HEK293T (cell line): ENCODE measurements at places on chromosomes 16 and 17.

- no peak for DNase-seq
Measured at GRCh38 chr17:50608700-50609379, 25.8 kb upstream of the ABCC3 start.

- no peak for DNase-seq
Measured at GRCh38 chr16:54034684-54035083, 251.9 kb downstream of the IRX3 start.

DNA sequence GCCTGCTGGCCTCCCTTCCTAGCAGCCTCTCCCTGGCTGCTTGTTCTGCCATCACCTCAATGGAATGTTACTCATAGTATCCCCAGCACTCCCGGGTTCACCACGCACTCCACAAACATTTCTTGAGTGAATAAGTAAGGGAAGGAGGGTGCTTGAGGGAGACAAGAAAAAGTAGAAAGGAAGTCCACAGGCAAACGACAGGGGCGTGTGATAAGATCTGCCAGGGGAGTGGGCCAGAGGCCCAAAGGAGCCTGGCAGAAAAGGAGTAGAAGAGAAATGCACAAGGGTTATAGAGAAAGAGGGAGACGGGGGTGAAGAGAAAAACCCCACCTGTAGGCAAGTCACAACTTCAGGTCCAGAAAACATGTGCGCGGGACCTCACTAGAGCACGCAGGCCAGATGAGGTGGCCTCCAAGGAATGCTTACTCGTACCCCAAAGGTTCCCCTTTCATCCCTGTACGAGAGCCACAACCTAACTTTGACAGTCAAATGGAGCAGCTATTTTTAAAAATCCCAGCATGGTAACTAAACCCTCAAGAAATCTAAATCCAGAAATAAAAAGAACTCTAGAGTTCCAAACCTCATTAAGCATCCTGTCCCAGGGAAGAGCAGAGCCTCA lies 6.6 kb downstream of the ZDHHC7 start:
- no peak for DNase-seq

- no peak for DNase-seq
Measured at GRCh38 chr17:80182118-80182844, 12.5 kb downstream of the CARD14 start.

DNA sequence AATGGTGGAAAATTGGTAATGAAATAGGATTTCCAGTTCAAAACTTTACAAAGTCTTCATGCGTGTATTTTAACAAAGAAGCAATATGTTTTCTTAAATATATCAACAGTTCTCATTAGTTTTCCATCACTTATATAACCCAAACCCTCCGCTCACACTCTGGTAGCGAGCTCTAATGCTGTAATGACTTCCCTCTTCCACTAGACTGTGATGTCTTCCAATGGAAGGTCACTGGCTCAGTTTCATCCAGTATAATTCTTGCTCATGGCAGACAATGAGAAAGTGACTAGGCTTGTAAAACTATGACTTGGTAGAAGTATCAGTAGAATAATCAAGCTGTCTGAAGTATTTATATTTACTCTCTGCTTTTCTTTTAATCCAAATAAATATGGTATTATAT lies 32.8 kb downstream of the NETO2 start:
- DNase-seq: peak; percentile 26

DNA sequence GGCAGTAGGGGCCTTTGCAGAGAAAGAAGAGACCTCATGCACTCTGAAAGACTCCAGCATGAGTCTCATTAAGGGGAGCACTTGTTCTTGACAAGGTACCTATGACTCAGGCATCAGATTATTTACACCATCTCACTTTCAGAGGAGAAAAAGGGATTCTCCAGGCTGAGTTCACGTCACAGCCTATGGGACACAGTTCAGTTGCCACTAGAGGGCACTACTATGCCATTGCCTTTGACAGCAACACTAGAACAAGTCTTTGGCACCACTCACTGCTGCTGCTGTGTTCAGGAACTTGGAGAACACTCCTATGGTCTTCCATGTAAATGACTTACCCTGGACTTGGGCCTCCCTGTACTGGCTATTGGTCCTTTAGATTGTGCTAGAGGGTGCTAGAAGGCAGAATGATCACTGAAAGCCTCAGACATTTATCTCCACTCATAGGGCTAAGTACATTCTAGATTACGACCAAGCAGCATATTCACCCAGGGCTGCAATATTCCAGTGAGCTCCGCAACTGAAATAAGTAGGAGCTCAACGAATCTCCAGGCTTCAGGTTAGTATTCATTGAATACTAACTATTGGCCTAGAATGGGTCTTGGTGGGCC lies 225.1 kb upstream of the CA10 start:
- DNase-seq: peak; percentile 45

DNA sequence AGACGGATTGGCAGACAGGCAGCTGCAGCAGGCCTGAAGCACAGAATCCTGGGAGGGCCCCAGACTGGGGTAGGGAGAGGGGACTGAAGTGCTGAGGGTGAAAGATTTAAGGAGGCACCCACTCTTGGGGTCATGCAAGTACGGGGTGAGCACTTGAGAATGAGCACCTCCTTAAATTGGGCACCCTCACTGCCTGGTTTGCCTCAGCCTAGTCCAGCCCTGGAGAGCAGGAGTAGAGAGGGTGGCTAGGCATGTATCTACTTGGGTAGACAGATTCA lies 154.1 kb upstream of the CDC42EP4 start:
- DNase-seq: no peak

GRCh38 chr17:14731591-14731990 lies 430.7 kb downstream of the HS3ST3B1 start:
- no peak for DNase-seq

DNA sequence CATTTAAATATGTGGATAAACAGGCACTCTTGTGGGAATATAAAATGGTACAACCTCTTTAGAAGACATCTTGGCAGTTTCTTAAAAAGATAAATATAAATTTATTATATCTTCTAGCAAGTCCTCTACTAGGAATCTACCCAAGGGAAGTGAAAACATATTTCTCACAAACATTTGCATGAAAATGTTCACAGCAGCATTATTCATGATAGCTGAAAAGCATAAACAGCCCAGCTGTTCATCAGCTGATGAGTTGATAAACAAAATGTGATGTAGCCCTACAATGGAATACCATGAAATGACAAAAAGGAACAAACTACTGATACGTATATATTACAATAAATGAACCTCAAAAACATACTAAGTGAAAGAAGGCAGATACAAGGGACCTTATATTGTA lies 12.0 kb downstream of the DGKE start:
- DNase-seq: no peak

DNA sequence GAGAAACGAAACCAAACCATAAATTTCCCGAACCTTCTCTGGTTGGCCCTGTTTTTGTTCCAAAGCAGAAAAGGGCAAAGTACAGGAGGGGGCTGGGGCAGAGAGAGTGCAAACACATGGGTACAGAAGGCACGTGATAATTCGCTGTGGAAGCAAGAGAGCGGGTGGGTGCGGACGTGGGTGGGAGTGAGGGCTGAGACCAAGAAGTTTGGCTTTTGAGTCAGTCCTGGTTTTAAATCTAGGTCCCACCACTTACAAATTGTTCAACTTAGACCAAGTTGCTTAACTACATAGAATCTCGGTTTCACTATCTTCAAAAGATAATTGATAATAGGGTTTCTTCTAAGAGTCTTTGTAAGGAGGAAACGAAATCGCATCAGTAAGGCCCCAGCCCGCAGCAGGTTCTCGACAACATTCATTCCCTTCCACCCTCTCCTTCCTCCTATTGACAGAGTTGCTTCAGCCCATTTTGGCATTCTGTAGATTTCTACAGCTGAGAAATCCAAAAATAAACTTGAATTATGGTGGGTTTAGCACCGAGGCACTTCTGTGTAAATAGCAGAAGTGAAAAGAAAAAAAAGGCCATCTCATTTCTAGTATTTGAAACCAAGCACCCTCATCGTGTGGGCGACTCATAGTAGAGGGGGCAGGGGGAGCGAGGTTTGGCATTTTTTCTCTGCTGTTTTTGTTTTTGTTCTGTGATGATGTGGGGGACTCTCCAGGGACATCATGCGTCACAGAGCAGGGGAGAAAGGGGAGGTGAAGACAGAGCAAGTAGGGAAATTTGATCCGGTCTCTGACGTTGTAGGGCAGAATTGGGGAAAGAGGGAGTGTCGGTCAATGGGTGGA lies 33.6 kb upstream of the CCR7 start:
- no peak for DNase-seq

DNA sequence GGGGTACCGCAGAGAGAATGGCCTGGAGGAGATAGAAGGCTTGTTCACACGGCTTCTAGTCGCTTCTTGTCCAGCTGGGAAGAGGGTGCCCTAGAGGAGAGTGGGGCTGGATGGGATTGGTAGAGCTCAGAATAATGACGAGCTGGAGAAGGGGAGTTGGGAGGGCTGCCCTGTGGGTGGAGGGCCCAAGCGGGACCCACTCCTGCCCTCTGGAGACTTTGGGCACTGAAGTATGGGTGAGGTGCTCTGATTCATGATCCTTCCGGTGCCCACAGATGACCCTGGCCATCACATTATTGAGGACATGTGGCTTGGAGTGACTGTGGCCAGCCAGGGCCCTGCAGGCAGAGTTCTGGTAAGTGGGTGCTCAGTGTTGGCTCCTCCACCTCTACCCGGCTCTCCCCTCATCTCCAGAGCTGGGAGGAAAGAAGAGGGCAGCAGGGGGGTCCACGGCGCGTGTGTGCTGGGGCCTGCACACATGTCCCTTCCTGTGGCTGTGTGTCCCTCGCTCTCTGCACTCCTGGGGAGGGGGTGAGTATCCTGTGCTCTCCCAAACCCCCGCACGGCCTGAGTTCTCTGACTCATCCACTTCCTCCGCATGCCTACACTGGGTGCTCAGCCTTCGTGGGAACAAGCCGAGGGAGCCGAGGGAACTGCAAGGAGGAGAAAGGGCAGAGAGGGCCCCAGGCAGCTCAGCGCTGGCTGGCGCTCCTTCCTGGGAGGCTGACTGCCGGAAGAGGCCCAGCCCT lies 8.5 kb downstream of the ITGA3 start:
- no peak for DNase-seq

- no peak for DNase-seq
Measured at GRCh38 chr17:81151278-81151677, 14.0 kb upstream of the PVALEF start.

DNA sequence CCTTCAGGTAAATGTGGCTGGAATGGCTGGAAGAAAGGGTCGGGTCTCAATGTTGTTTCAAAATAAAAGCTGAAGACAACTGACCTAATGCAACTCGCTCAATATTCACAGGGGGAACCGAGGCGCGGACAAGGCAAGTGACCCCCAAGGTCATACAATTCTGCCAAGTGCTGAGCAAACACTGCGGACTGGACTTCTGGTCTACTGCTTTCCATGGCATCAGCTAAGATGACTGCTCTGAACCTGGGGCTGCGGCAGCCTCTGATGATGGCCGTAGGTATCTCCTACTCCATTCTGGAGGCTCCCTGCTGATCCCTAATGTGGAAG lies 21.9 kb downstream of the CA4 start:
- no peak for DNase-seq

DNA sequence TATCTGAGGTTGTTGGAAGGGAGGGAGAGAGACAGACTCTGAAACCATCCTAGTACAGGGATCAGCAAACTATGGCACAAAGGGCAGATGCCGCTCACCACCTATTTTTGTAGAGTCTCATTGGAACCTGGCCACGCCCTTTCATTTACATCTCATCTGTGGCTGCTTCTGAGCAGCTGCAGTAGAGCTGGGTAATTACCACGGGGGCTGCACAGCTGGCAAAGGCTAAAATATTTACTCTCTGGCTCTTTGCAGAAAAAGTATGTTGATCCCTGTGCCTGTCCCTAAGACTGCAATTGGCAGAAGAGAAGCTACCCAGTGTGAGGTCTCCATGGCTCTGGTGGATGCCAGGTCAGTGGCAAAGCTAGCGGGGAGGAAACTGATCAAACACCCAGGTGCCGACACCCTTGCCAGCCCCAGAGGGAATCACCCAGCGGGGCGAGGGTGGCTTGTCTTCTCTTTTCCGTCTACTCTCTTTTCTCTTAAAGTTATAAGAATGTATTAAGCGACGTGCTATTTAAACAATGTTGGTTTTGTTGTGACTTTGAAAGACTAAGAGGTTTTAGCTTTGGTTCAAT lies 14.0 kb downstream of the CEP295NL start:
- DNase-seq: no peak

DNA sequence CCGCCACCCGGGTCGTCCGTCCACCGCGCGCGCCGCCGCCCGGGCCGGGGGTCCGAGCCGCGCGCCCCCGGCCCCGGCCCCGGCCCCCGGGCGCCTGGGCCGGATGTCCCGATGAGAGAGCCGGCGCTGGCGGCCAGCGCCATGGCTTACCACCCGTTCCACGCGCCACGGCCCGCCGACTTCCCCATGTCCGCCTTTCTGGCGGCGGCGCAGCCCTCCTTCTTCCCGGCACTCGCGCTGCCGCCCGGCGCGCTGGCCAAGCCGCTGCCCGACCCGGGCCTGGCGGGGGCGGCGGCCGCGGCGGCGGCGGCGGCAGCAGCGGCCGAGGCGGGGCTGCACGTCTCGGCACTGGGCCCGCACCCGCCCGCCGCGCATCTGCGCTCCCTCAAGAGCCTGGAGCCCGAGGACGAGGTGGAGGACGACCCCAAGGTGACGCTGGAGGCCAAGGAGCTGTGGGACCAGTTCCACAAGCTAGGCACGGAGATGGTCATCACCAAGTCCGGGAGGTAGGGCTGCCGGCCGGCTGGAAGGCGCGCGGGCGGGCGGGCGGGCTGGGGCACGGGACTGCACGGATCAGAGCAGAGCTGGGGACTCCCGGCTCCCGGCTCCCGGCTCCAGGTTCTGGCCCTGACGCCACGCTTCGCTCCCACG lies 548 bp downstream of the TBX2 start:
- DNase-seq: peak; percentile 58

- no peak for DNase-seq
Measured at GRCh38 chr17:40247926-40248495, 28.9 kb downstream of the WIPF2 start.

DNA sequence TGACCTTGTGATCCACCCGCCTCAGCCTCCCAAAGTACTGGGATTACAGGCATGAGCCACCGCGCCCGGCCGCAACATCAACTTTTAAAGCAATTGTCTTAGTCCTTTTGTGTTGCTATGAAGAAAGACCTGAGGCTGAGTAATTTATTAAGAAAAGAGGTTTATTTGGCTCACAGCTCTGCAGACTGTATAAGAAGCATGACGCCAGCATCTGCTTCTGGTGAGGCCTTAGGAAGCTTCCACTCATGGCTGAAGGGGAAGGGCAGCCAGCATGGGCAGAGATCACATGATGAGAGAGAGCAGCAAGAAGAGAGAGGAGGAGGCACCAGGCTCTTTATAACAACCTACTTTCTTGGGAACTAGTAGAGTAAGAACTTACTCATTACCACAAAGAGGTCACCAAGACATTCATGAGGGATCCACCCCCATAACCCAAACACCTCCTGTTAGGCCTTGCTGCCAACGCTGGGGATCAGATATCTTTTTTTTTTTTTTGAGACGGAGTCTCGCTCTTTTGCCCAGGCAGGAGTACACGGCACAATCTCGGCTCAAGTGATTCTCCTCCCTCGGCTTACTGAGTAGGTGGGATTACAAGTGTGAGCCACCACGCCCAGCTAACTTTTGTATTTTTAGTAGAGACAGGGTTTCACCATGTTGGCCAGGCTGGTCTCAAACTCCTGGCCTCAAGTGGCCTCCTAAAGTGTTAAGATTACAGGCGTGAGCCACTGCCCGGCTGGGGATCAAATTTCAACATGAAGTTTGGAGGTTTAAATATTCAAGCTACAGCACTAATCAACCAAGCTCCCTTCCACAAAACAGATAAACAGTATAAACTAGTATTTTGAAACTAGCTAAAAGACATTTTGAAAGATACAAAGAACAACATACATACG lies 21.4 kb upstream of the GPT2 start:
- no peak for DNase-seq
